Left kidney (tissue), 8 donors: ENCODE measurements at places on chromosomes 3 and 15.
A peak's percentile ranks its signal among the peaks of the same experiment; 100 is the strongest.

- DNase-seq: no peak
Observed at GRCh38 chr3:127443581-127444375, 146.8 kb downstream of the TPRA1 start.

- DNase-seq: no peak
Observed at GRCh38 chr3:175965036-175965435, 1105.9 kb downstream of the NAALADL2 start.

DNA sequence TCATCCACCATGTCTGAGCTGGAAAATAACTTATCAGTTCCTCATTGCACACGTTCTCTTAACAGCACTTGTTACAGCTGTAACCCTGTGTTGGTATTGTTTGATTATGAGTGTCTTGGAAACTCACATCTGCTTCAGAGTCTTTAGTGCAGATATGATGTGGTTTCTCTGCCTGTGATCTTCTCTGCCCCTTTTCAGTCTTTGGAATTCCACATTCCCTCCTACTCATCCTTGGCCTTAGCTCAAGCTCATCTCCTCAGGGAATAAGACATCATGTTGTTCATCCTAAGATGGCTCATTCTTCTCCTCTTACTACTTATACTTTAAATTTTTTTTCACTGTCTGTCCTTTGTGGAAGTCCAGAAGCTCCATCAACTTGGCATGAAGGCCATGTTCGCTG lies 77.7 kb downstream of the SYNPR start:
- no peak for DNase-seq

DNA sequence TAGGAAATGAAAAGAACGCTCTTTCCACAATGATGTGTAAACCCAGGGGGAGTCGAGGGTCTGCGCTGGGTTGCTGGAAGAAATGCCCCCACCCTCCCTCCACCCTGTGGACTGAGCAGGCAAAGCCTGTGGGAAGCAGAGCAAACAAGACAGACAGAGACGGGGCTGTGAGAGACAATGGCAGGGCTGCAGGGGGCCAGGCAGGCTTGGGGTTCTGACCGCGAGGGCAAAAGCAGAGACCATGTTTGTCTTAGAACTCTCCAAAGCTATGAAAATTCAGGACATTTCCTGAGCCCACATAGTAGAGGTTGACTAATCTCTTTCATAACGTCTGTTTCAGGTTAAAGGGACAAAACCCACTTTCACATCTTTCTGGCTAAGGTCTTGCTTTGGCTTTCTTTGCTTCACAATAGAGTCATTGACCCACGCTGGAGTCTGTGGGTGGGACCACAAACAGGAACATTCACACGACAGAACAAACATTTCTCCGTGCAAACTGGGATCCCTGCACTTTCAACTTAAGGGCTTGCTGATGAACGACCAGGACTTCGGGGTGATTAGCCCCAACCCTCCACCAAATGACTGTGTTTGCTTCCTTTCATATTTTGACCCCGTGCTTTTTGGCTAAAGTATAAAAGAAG lies 156.0 kb upstream of the TPM1 start:
- no peak for DNase-seq

- no peak for DNase-seq
Observed at GRCh38 chr3:38620236-38620635, 29.3 kb downstream of the SCN5A start.

GRCh38 chr3:153572654-153573053 lies 410.6 kb downstream of the RAP2B start:
- DNase-seq: no peak

- no peak for DNase-seq
Observed at GRCh38 chr15:48890375-48890972, 12.5 kb downstream of the EID1 start.

DNA sequence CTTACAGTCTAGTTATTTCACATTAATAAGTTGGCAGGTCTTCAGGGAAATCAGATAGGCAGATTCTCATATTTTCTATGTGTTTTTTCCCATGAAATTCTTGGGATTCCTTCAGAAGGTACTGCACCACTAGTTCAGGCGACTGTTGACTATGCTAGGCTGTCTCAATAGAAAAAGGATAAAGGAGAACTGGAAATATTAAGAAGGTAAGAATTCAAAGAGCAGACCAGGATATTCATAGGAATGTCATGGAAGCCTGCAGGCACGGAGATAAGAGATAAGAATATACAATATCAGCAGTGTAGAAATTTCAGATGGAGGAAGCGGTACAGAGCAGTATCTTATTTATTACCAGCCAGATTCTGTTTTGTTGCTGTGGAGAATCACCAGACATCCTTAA lies 432.1 kb upstream of the MDFIC2 start:
- DNase-seq: no peak

GRCh38 chr3:193816656-193817311 lies 223.8 kb downstream of the OPA1 start:
- DNase-seq: peak; percentile 80

GRCh38 chr15:95558131-95558530 lies 772.4 kb upstream of the NR2F2 start:
- no peak for DNase-seq

DNA sequence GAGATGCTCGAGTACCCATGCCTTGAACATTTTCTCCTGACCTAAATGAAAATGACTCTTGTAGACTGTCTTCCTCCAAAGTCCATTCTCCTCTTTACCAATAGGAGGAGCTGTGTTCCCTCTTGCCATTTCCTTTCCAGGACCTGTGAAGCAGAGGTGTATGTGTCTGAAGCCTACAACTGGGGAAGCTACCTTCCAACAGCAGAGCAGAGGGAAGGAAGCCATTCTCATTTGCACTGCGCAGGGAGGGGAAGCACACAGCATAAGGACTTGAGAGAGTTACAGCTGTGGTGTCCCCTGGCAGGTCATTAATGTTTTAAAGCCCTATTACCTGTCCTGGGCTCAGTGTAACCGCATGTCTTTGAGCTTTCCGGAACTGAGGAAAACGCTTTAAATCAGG lies 38.7 kb downstream of the HSPBAP1 start:
- DNase-seq: peak; percentile 10

DNA sequence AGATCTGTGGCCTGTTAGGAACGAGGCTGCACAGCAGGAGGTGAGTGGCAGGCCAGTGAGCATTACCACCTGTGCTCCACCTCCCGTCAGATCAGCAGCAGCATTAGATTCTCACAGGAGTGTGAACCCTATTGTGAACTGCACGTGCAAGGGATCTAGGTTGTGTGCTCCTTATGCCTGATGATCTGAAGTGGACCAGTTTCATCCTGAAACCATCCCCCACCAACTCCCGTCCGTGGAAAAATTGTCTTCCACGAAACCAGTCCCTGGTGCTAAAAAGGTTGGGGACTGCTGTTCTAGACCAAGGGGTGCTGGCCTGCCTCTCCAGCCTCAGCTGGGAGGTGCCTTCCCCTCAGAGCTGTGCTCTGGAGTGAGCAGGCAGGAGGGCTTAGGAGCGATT lies 61.4 kb downstream of the RPLP1 start:
- DNase-seq: no peak

GRCh38 chr3:148992027-148992634 lies 791 bp downstream of the GYG1 start:
- peak; percentile 34 for DNase-seq

- no peak for DNase-seq
Observed at GRCh38 chr3:152299249-152299976, 30.7 kb downstream of the MBNL1 start.

GRCh38 chr3:105730801-105731354 lies 137.9 kb downstream of the CBLB start:
- no peak for DNase-seq

DNA sequence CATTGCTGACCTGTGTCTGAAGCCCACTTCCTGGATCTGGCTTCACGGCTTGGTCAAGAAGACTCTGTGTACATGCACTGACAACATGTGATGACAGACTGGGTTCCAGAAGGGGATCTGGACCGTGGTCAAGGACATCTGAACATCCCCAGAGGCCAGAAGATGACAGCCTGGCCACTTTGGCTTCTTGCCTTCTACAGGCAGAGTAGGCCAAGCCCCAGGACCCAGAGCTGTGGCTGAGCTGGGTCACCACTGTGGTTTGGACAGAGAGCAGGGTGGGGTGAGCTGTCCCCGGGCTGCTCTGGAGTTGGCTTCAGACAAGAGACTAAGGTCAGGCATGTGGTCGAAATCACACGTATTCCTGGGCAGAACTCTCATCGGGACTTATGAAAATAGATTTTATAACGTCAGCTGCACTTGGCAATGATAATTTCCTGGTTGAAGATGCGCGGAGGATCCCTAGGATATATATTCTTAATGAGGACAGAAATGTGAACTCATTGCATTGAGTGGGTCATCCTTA lies 114.1 kb upstream of the FRMD4B start:
- no peak for DNase-seq

DNA sequence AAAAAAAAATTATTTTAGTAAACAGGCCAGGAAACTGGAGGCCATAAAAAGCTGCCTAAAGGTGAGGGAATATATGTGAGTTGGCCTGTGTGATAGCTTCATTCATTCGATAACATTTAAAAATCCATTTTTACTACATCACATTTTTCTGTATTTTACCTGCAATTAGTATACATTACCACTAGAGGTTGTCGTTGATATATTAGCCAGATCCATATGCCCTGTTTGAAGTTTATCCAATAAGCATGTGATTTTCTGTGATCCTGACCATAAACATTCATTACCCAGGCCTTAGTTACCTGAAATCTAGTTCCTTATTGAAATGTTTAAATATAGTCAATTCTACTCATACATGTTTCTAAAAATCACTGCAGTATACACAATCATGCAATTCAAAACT lies 71.4 kb downstream of the ARNT2 start:
- no peak for DNase-seq

GRCh38 chr3:46468753-46469600 lies 4.3 kb upstream of the LTF start:
- no peak for DNase-seq

GRCh38 chr3:127196466-127197299 lies 3.8 kb downstream of the PRR23E start:
- no peak for DNase-seq

GRCh38 chr3:4507024-4507596 lies 14.0 kb downstream of the ITPR1 start:
- no peak for DNase-seq

DNA sequence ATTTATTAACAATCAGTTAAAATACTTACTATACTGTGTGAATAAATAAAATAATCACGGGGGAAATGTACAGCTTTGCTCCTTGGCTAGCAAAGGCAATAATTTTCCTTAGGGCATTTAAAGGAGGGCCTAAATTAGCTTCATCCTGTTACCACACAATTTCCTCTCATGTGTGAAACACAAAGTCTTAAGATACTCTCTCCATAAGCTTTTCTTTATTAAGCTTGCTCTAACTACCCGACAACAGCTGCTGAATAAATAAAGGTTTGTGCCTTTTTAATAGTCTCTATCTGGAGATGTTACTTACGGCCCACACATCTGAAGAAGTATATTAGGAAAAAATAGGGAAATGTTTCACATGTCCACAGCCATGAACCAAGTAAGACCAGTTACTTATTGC lies 29.7 kb downstream of the ZNF106 start:
- no peak for DNase-seq

DNA sequence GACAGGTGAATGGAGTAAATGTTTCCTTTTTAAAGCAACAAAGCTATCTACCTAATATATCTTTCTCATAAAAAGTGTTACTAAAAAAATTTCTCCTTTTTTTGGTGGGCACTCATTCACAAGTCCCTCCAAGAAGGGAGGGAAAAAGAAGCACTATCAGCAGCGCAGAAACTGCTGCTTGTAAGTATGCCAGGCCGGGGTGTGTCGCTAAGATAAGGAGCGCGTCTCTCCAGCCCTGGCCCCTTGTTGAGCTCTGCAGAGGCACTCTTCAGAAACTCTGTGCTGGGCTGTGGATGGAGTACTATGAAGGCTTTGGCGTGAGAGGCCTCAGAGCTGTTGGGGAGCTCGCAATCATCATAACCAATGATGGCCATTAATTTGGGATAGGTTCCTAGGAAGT lies 49.1 kb downstream of the ZDHHC3 start:
- no peak for DNase-seq

- no peak for DNase-seq
Observed at GRCh38 chr3:23444386-23444785, 241.3 kb downstream of the UBE2E2 start.

DNA sequence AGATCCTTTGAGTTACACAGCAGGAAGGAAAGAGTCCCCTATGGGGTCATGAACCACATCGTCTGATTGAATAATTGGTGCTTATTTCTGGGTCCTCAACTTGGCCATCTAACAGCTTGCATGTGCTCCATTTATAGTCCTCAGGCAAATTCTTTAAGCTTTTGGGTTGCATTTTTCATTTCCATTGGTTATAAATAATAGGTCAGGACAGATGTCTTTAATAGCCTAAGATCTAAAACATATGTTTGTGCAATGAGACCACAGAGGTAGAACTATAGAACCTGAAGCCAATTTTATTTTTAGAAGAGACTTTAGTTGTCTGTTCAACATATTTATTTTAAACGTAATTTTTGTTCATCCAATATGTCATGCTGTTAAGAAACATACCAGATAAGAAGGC lies 43.2 kb downstream of the CD200R1L start:
- no peak for DNase-seq

GRCh38 chr3:154901278-154901677 lies 178.8 kb upstream of the MME start:
- no peak for DNase-seq

DNA sequence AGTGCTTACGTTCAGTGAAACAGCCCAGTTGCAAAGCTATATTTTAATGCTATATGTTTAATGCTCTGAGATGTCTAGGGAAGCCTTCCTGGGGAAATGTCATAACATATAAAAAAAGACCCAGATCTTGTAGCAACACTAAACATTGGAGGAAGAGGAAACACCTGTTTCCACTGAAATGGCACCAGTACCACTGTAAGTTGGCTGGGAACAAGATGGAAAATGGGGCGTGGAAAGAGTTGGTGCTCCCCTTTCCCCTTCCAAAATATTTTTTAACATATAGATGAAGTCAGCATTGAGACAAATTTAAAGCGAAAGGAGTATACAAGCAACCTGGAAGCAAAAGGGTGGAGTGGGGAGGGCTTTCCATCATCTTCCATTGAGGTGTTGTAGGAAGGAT lies 289.9 kb upstream of the COL8A1 start:
- DNase-seq: no peak

DNA sequence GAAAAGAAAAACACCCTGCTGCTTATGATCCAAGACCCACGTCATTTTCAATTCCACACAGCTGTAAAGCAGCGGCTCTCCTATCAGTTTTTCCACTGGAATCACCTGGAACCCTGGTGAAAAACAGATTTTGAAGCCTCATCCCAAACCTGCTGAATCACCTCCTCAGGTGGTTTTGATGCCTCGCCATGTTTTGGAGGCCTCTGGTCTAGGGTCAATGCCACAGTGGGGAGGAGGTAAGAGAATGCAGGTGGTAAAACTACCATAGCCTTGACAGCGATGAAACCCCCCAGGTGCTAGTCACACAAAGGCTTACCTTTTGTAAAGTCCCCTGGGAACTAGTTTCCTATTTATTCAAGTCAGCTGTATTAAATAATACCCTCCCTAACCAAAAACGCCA lies 24.8 kb downstream of the MYO1E start:
- no peak for DNase-seq
